ENCODE measurements at places on chromosomes 5 and 9.

DNA sequence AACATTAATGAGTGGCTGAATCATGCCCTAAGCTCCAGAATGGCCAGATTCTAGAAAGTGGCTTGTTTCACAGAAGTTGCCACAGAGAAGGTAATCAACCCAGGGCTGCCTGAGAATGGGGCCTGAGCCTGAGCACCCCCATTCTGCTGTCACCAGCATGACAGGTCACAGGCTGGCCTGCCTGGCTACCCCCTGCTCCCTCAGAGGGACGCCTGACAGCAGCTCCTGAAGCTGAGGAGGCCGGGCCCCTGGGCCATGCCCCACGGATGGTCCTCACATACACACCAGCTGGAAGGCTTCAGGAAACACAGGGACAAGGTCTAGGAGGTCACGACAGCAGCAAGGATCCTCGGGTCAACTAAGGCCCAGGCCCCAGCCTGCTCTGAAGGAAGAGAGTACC, 3.7 kb downstream of the GABRP start:
- peaks cover 2% of the 10 kb centered on the region for H3K27me3 ChIP-seq
- H3K27ac ChIP-seq = no peak overlapping the region
- DNase-seq = no peak
- H3K4me3 ChIP-seq = no peak overlapping the region
- no peaks in the 10 kb centered on the region for H3K36me3 ChIP-seq

DNA sequence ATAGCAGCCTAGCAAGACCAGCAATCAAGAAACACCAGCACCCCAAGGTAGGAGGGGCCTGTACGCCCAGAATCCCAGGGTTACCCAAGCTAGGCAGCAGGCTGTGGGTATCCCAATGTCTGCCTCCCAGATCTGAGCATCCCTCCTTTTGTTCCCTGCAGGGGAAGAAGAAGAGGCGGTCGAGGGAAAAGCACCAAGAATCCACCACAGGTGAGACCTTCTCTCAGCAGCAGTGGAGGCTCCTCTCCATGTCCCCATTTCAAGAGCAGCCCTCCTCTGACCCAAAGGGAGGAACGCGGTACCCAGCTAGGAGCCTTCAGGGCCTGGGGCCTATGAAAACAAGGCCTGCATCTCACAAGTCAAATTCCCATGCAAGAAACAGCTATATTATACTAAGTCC, 28.9 kb downstream of the TCF7 start:
- H3K36me3 ChIP-seq = peaks cover 16% of the 10 kb centered on the region
- H3K4me3 ChIP-seq = no peak overlapping the region
- peaks cover 14% of the 10 kb centered on the region for H3K27me3 ChIP-seq
- H3K4me1 ChIP-seq = peaks cover 40% of the 10 kb centered on the region
- no peak overlapping the region for H3K27ac ChIP-seq

DNA sequence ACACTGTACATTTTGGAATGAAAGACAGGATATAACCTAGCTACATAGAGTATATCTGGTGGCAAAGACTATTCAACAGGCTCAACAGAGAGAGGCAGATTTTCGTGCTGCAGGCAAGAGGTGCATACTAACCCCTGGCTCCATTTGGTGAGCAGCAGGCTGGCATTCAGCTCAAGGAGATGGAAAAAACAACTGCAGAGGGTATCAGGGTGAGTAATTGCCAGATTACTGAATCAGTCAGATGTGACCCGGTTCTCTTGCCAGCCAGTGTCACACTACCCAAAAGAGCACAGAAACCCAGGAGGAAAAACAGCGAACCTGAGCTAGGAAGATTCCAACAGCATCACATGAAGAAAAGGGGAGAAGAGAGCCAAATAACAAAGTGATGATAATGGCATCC, 130.4 kb upstream of the PRLR start:
- no peak overlapping the region for H3K4me3 ChIP-seq
- H3K36me3 ChIP-seq = no peaks in the 10 kb centered on the region
- H3K27me3 ChIP-seq = no peaks in the 10 kb centered on the region
- DNase-seq = no peak

GRCh38 chr5:58088941-58089340, 370.9 kb downstream of the PLK2 start:
- no peak overlapping the region for H3K4me3 ChIP-seq
- no peak for DNase-seq
- no peaks in the 10 kb centered on the region for H3K27me3 ChIP-seq
- no peaks in the 10 kb centered on the region for H3K36me3 ChIP-seq
- H3K27ac ChIP-seq = no peak overlapping the region
- peaks cover 22% of the 10 kb centered on the region for H3K4me1 ChIP-seq

DNA sequence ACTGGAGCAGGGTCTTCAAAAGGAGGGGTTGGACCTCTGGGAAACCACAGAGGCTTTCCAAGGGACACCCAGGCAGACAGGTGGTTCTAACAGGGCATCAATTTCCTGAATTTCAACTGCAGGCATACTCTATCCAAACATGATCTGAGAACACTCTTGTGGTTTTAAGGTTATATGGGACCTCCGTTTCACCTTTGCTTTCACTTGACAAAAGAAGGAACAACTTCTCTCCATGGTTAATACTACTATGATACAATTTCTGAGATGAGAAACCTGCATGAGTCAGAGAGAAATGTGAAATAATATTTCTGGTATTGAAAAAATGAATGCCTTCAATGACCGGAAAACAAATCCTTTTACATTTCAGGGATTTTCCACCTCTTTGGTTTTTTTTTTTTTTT, 28.0 kb upstream of the ERAP1 start:
- H3K4me3 ChIP-seq = no peak overlapping the region
- no peak for DNase-seq
- H3K36me3 ChIP-seq = no peaks in the 10 kb centered on the region
- H3K27ac ChIP-seq = no peak overlapping the region

DNA sequence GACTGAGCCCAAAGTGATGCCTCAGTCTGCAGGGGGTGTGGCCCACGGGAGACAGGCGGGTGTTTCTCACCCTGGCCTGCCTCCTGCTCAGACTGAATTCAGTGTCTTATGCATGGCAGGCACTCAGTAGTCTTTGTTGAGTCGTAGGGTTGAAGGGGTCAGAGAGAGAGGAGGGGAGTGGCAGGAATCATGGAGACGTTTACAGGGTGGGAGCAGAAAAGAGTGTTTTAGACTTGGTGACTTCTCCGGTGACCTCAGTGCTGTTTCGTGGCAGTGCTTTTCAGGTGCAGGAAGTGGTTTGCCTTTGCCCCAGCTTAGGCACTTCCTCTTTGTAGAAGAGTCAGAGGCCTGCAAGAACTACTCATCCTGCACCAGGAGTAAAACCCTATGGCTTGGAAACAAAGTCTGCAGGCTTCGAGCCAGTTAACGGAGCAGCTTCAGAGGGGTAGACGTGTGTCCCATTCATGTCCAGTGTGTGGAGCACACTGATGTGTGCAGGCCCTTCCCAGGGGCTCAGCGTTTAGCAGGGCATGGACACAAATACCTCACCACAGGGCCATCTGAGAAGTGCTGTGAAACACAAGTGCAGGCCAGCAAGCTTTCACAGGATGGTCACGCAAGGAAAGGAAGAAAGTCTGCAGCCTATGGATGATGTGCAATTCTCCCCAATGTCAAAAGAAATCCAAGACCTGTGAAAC, 24.5 kb upstream of the SEMA4D start:
- H3K27me3 ChIP-seq = peaks cover 10% of the 10 kb centered on the region
- peaks cover 95% of the 10 kb centered on the region for H3K4me1 ChIP-seq
- DNase-seq = peak; percentile 83
- peak overlapping the region; percentile 98 for H3K27ac ChIP-seq
- H3K36me3 ChIP-seq = peaks cover 5% of the 10 kb centered on the region
